Hepatocyte (in vitro differentiated cells): ENCODE measurements at places on chromosomes 6 and 20. TPM values are rescaled to one million over a fixed set of nuclear protein-coding genes. Genes with fewer than 3 reads are reported as not detected.
A peak's percentile ranks its signal among the peaks of the same experiment; 100 is the strongest.

FKBP1A gene
- polyA plus RNA-seq = 149 and 161 TPM in 2 replicates

PDYN gene
- polyA plus RNA-seq = not detected in 2 replicates

RSPO3 gene
- polyA plus RNA-seq = 11.2 and 15.9 TPM in 2 replicates

CCN2 gene
- polyA plus RNA-seq = 296 and 300 TPM in 2 replicates

FBXO5 gene
- polyA plus RNA-seq = 4.7 and 5.2 TPM in 2 replicates

- peak; percentile 49 for DNase-seq
These were observed 12.7 kb downstream of the KCNS1 start for GRCh38 chr20:45088247-45088646.

GRCh38 chr20:19602675-19603375 is 155.2 kb upstream of the RIN2 start:
- DNase-seq = no peak

- DNase-seq = no peak
These were observed 1.0 kb downstream of the NR2E1 start for GRCh38 chr6:108166664-108167448.

DNA sequence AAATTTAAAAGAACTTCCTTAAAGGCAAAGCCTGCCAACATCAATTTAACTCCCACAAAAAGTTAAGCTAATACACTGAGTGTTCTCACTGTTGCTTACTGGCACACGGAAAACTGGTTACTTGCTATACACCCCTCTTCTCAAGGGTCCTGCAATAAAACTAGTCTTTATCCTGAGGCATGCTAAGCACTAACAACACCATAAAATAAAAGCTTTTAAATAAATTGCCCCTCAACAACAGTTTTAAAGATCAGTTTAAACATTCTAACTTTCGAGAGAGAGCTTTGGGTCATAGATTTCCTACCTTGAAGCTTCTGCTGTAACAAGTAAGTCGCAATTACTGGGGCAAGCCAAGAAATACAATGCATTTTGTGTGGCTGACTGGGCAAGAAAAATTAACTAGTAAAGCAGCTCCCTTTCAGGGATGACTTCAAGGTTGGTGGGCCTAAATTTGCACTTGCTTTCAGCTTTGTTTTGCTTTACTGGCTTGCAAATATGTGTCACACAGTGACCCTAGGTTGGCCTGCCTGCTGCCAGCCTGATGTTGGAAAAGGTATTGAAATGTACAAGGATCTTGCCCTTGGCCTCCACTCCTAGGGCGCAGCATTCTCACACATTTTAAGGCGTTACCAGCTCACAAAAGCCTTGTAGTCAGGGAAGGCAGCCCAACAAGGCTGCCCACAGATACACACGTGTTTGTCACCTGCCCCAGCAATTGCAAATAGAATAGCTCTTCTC is 4.0 kb upstream of the HEY2 start:
- no peak for DNase-seq

- no peak for DNase-seq
These were observed 188.8 kb downstream of the BACH2 start for GRCh38 chr6:90107771-90108282.

GRCh38 chr6:75393806-75394205 is 99.8 kb downstream of the FILIP1 start:
- no peak for DNase-seq

- DNase-seq = no peak
These were observed 35.1 kb downstream of the RRBP1 start for GRCh38 chr20:17646961-17647301.

- no peak for DNase-seq
These were observed 488.3 kb downstream of the COL12A1 start for GRCh38 chr6:74717591-74717990.

- no peak for DNase-seq
These were observed 21.0 kb downstream of the JPH2 start for GRCh38 chr20:44166008-44166407.

GRCh38 chr6:3194535-3195419 is 32.7 kb downstream of the TUBB2B start:
- no peak for DNase-seq

- no peak for DNase-seq
These were observed 110.0 kb downstream of the PHACTR1 start for GRCh38 chr6:12826584-12826983.

DNA sequence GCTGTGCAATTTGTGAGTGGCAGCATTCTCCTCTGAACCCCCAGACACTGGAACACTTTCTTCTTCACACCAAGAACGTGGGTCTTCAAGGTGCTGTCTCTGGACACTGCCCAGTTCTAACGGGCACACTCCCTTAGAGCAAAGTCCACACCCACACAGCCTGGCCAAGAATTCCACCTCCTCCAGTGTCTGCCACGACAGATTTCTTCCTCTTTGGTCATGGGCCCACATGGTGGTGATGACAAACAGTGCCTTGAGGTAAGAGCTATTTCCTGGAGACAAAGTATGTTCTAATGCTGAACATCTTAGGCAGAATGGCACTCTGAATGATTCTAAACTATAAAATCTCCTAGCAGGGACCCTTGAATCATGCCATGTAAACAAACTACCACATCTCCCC is 25.5 kb upstream of the SSTR4 start:
- no peak for DNase-seq
